ENCODE measurements at places on chromosomes 11 and 22.

DNA sequence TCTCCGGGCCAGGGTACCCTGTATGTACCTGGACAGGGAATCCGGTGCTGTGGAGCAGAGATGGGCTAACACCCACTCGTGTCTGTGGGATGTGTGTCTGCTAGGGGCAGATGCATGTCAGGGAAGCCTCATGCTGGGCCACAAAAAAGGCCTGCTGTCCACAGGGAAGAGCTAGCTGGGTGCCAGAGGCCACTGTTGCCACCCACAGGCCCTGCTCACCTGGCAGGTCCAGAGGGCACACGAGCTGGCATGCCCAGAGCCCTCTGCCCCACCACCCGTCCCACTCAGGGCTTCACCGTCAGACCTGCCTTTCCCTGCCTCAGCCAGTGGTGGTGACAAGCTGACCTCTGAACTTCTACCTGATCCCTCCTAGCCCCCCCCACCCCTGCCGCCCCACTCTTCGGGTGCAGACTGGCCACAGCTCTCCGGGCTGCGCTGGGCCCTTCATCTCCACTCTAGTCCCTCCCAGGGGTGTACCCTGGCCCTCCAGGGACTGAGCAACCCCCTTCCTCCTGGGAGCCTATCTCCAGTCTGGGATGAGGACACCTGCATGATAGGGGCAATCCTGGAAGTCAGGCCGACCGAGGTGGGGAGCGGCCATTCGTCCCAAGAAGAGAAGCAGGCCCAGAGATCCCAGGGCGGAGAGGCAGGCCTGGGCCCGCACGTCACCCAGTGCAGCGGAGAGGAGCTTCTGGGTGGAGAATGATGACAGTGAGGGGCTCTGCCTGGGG, 1.4 kb downstream of the SLC25A22 start:
- no peak for DNase-seq

DNA sequence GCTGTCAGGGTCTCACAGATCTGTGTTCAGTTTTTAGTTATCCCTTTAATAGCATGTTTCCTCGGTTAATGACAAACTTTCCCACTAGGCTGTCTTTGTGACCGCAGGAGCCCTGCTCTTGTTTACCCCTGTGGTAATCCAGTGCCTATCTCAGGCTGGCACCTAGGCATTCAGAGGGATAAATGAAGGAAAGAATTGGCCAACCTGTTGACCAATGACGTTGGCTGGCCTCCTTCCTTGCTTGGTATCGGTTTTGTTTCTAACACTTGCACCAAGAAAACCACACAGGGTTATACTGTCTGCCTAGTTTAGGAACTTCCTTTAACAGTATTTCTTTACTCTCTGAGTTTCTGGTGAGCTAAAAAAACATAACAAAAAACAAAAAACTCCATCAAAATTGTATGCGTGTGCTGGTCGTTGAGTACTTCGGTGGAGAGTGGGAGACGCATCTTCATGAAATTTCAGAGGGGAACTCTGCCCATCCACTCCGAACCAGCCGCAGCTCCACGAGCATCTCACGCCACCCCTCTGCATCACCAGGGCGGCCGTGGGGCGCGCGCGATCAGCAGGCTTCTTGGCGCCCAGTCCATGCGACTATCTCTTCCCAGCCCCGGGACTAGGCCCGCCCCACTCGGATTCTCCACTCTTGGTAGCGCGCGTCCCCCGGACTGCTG, 563 bp upstream of the ENDOD1 start:
- DNase-seq = no peak

GRCh38 chr22:38694049-38694448, 6.7 kb downstream of the JOSD1 start:
- DNase-seq = no peak

DNA sequence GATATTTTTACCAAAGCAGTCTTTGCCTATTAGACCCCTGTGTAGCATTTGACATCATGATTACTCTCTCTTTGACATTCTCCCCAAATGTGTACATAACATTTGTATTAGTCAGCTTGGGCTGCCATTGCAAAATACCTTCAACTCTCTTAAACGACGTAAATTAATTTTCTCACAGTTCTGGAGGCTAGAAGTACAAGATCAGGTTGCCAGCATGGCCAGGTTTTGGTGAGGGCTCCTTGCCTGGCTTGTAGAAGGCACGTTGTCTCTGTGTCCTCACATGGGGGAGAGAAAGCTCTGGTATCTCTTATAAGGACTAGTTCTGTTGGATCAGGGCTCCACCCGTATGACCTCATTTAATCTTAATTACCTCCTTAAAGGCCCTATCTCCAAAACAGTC, 12.3 kb upstream of the DLAT start:
- no peak for DNase-seq

DNA sequence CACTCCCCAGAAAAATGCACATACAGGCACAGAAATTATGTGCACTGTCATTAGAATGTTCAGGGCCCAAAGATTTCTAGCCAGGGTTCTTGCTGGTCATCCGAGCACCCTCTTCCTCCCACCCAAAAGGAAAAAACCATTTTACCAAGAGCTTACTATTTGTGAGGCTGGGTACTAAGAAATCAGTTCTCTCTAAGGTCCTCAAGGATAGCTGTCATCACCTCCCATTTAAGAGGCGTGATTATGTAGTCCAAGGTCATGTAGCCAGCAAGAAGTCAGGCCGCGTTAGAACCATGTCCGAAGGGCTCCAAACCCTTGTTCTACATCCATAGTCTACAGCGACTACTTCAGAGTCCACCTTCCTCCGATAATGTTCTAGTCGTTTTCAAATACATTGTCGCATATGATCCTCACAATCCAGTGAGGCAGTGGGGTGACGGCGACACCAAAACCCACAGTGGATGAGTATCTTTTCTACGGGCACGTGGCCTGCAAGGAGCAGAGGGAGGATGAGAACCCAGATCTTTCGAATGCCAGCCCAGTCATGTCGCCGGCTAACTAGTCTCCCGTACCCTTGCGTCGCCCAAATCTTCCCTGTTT, 634 bp downstream of the TIMM8B start:
- DNase-seq = no peak

GRCh38 chr11:75760243-75760642, 8.3 kb upstream of the DGAT2 start:
- no peak for DNase-seq

DNA sequence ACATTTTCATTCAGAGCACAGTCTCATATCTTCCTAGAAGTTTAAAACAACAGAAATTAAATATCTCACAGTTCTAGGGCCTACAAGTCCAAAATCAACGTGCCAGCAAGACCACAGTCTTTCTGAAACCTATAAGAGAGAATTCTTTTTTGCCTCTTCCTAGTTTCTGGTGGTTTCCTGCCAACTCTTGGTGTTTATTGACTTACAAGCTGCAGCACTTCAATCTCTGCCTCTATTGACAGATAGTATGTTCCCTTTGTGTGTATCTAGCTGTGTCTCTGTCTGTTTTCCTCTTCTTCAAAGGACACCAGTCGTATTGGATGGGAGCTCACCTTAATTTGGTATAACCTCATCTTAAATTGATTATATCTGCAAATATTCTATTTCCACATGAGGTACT, 347.5 kb downstream of the DCDC1 start:
- DNase-seq = no peak

DNA sequence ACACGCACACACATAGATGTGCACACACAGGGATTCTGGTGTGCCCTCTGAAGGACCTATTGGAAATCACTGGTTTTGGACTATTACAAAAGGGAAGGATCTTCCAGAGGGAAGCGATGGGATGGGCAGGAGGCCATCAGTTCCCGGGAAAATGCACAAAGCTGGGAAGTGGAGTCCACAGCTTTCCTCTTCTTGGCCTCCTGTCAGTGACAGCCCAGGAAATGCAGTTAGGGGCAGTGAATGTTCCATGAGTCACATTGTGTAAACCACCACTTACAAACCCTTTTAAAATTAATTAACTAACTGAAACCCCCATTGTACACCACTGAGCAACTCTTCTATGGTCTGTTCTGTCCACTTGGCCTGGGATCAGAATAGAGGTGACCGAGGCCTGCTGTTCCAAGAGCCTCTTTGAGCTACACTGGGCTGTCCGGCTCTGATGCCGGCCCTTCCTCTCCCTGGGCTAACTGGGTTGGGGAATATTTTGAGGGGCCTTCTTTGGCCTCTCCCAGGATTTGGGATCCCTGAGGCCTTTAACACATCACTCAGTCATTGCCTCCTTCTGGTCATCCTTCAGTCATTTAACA, 137.7 kb downstream of the FEZ1 start:
- DNase-seq = no peak

- DNase-seq = no peak
Observed at GRCh38 chr11:130467116-130467900, 18.9 kb downstream of the ADAMTS15 start.

DNA sequence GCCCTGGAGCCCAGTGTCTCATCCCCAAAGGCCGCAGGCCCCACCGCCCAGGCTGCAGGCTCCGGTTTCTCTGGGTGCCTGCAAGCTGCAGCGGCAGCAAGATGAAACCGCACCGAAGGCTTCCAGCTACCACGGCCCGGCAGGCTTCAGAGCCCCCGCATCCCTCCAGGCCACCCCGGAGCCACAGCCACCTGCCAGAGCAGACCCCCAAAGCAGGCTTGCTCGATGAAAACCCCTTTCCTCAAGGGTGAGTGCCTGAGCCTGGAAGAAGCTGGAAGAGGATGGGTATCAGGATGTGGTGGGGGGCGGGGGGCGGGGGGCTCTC, 24.5 kb upstream of the GNB1L start:
- DNase-seq = no peak

Measured in stimulated activated CD4-positive, alpha-beta T cell treated with anti-CD3 and anti-CD28 coated beads, Interleukin-1b, Interleukin-23, amount 100 ng/mL, for 1 hour (primary cell).